Hepatocyte (in vitro differentiated cells): ENCODE measurements at places on chromosomes 13 and 19. TPM values are rescaled to one million over a fixed set of nuclear protein-coding genes. Genes with fewer than 3 reads are reported as not detected.

The EXOC3L2 gene
- total RNA-seq: 0.08 and 1.3 TPM in 2 replicates

The OR7D2 gene
- 0.57 and 0.80 TPM in 2 replicates for total RNA-seq

The SERP2 gene
- 1.8 and 4.3 TPM in 2 replicates for total RNA-seq

The METTL21C gene
- total RNA-seq: not detected in 2 replicates

The DMKN gene
- total RNA-seq: 57.0 and 64.1 TPM in 2 replicates

The TLE6 gene
- 1.2 and 4.7 TPM in 2 replicates for total RNA-seq

The C13orf42 gene
- not detected in 2 replicates for total RNA-seq
